ENCODE measurements at places on chromosomes 2 and 18. TPM values are rescaled to one million over a fixed set of nuclear protein-coding genes. Genes with fewer than 3 reads are reported as not detected.
A peak's percentile ranks its signal among the peaks of the same experiment; 100 is the strongest.

The ZNF521 gene
- total RNA-seq = 11.3 TPM

The TLX2 gene
- not detected for total RNA-seq

The GRHL1 gene
- total RNA-seq = 1.7 TPM

The DSG2 gene
- total RNA-seq = 2.6 TPM

The RIT2 gene
- total RNA-seq = not detected

The ESPNL gene
- 4.2 TPM for total RNA-seq

The UGT1A6 gene
- not detected for total RNA-seq

The LYPD6 gene
- total RNA-seq = 5.2 TPM

The CCDC88A gene
- 61.2 TPM for total RNA-seq

The TRAF3IP1 gene
- 8.4 TPM for total RNA-seq

The TFPI gene
- 110 TPM for total RNA-seq

The SPATS2L gene
- 65.6 TPM for total RNA-seq

The MEP1B gene
- total RNA-seq = 0.64 TPM

The TWIST2 gene
- total RNA-seq = 58.7 TPM

The NDUFV2 gene
- total RNA-seq = 115 TPM

- peak; percentile 93 for DNase-seq
Observed at GRCh38 chr2:10043256-10043905, at the start of gene KLF11. Gene KLF11, plus strand, starts transcription at chr2:10043550. Its CDS starts 167 bp downstream, at chr2:10043717.

DNA sequence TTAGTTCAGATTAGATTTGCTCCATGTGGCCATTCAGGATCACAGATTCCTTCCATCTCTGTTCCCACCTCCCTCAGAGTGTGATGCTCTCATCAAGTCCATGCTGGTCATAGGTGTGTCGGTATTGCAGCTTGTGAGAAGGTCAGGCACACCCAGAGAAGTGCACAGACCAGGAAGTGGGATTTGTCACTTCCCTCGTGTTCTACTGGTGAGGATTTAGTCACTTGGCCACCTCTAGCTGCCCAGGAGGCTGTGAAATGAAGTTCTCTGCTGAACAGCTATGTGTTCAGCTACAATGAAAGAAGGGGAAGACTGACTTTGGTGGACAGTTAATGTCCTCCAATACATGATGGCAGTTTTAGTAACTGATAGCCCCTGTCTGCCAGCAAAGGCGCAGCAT is 3.5 kb upstream of the LANCL1 start:
- DNase-seq = no peak

- DNase-seq = no peak
Observed at GRCh38 chr18:77012806-77013541, 119.6 kb downstream of the MBP start.

- DNase-seq = no peak
Observed at GRCh38 chr2:15943378-15944280, 3.3 kb downstream of the MYCN start.

DNA sequence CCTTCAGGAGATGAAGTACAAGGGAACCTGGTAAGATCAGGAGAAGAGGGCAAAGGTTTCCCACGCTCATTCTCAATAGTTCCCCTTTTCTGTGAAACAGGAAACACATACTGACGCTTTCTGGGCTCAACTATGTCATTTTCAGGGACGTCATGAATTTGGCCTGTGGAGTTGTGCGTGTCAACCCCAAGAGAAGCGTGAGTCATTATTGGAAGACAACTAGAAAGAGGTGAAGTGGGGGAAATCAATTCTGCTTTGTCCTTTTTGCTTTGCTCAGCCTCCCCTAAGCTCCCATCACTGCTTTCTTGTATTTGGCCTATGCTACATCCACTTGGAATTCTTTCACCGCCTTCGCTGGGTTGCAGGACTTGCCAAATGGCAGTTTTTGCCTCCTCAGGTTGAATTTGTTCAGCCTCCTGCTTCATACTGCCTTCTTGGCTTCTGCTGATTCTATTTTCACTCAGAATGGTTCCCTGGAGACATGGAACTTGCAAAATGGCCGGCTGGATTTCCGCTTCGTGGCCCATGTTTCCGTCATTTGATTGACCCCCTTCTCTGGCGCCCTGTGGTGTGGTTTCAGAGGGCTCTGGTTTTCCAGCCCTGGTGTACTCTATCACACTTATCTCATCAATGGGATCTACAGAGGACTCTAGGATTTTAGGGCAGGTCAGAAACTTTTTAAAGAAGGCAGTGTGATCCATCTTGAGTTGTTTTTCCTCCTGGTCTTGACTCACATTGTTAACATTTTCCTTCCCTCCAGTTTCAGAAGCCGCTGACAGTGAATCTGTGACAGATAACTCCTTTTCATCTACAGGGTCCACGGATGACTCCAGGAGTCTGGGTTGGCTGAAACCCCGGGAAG is 93.3 kb downstream of the ALPK2 start:
- no peak for DNase-seq

GRCh38 chr2:174493549-174494331 is 6.9 kb upstream of the GPR155 start:
- no peak for DNase-seq

DNA sequence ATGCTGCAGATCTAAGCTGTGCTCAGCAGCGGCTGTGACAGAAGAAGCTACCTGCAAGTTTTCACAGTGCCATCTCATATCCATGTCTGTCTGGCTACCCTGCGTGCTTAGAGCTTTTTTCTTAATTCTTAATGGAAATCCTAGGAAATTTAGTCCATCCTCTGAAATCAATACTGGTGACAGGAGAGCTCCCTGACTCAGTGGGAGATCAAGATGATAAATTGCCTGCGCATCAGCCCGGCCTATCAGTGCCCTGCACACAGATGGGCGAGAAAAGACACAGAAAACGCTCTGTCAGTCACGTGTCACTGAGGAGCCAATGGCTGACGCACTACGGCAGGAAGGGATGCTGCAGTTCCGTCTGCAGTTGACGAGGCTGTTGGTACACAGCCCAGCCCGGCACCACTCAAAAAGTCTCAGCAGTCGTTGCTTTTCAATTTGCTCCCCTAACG is 819.6 kb upstream of the FSHR start:
- no peak for DNase-seq

GRCh38 chr2:133334923-133335322 is 233.3 kb downstream of the NCKAP5 start:
- no peak for DNase-seq

GRCh38 chr2:66866331-66867062 is 431.6 kb downstream of the MEIS1 start:
- DNase-seq = no peak

GRCh38 chr18:49030138-49030537 is 79.4 kb upstream of the SMAD7 start:
- no peak for DNase-seq

- DNase-seq = peak; percentile 72
Observed at GRCh38 chr2:196677404-196677803, 37.9 kb downstream of the CCDC150 start.

DNA sequence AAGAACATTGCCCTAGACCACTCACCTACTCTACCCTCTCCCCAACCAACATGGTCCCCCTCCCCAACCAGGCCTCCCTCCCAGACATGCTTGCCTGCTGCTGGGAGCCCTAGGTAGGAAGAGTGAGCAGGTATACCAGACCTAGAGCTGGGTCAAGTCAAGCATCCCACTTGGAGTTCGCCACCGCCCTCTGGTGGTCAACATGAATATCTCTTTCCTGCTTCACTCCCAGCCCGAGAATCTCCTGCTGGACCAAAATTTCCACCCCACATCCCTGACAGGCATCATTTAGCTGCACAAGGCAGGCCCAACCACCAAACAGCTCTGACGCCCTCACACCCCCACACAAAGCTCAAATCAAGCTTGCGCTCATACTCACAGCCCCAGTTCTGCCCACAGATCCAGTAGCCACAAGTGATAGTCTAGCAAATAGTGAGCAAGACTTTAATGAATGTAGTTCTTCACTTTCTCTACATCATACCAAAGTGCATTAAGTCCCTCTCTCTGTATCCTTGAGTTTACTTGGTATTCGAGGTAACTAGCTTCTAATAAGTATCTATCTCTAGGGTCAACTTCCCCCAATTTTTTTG is 116.0 kb downstream of the TNS1 start:
- peak; percentile 74 for DNase-seq

DNA sequence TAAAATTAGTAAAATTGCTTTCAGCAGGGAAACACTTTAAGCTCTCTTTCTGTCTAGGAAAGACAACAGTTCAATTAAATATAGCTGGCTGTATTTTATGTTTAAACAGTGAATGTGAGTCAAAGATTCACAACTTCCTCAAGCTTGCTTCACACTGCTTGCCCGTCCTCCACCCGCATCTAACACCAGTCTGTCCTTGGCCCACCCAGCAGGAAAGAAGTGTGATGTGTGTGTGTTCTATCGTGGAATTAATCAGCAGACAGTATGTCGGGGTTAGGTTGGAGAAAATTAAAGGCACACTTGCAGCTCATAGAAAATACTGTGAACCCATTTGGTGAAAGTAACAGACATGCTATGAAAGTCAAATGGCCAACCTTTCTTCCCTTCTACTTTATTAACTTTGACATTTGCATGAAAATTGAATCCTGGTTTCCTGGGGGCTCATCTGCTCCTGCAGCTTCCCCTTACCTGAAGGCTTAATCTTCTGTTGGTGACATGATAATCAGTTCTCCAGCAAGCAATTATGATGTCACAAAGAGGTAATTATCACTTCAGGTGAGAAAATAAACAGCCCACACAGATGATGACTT is 182.0 kb downstream of the UXS1 start:
- DNase-seq = no peak

- DNase-seq = peak; percentile 77
Observed at GRCh38 chr18:40868110-40868858, 1086.8 kb upstream of the PIK3C3 start.

- DNase-seq = no peak
Observed at GRCh38 chr2:68907232-68907919, 36.2 kb upstream of the BMP10 start.

DNA sequence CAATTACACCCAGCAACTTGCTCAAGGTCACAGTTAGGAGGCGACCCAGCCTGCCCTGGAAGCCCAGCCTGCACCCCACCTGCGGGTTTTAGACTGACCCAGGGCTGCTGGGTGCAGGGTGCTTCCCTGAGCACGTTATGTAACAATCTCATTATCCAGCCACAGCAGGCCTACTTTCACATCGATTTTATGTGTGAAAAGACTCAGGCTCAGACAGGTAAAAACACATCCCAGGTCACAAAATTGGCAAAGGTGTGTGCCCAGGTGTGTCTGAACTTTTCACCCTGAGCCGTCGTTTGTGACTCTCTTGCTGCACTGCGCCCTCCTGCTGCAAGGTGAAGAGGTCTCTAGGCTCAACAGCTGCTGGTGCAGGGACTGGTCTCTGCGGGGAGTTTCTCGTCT is 668.2 kb upstream of the HS6ST1 start:
- DNase-seq = no peak

- DNase-seq = no peak
Observed at GRCh38 chr2:7840651-7841380, 841.0 kb upstream of the ID2 start.

DNA sequence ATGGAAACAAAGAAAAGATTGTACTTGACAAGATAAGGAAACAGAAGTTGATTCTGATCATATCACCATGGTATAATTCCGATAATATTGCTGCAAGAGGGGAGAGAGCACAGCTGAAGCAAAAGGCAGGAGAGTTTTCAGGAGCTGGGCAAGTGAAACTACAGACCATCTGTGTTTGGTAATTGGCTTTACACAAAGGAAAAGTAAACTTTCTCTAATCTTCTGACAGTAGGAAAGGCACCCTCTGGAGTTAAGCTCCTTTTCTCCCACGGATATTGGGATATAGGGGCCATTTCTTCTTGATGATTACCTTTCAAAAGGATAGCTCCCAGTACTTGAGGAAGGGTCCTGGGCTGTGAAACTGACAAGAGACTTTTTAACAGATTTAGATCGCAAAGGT is 29.9 kb upstream of the REG3A start:
- DNase-seq = no peak

DNA sequence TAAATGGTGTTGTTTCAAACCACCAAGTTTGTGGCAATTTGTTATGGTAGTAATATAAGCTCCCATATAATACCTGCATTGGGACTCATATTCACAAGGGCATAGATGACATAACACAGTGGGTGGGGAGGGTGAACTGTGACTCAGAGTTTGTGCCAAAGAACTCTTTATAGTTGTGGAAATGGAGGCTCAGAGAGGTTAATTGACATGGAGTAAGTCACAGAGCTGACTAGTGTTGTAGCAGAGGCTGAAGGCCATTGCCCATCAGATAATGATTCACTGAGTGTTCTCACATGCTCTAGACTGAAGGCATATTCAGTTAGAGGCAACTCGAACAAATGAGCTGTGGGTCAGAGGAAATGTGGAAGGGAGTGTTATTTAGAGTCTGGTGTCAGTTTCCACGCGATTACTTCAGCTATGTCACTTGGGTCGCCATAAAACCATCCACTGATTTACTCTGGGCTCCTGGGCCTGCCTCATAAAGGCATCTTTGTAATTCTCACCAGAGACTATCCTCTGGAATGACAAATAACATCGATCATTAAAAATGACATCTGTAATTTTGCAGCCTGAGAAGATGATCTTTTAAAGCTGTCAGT is 264.7 kb downstream of the CCDC85A start:
- peak; percentile 17 for DNase-seq

GRCh38 chr2:190365499-190366204 is 22.3 kb downstream of the INPP1 start:
- DNase-seq = no peak

GRCh38 chr2:47203995-47204394 is 48.9 kb upstream of the STPG4 start:
- DNase-seq = no peak

- DNase-seq = no peak
Observed at GRCh38 chr2:144310889-144311608, 208.9 kb downstream of the ZEB2 start.

GRCh38 chr18:10318691-10318970 is 135.8 kb upstream of the APCDD1 start:
- DNase-seq = no peak

- no peak for DNase-seq
Observed at GRCh38 chr2:177010146-177010545, 202.4 kb upstream of the HNRNPA3 start.

GRCh38 chr2:2107141-2107540 is 223.9 kb downstream of the MYT1L start:
- no peak for DNase-seq

DNA sequence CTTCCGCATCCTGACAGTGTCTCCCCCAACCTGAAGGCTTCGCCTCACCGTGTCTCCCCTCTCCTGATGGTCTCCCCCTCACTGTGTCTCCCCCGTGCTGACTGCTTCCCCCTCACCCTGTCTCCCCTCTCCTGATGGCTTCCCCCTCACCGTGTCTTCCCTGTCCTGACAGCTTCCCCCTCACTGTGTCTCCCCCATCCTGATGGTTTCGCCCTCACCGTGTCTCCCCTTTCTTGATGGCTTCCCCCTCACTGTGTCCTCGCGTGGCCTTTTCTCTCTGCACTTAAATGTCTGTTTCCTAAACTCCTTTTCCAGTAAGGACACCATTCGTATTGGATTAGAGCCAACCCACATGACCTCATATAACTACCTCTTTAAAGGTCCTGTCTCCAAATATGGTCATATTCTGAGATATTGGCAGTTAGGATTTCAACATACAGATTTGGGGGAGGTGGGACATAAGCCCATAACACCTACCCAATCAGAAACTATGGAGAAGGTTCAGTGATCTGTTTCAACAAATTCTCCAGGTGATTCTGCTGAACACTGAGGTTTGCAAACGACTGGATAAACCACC is 47.9 kb upstream of the RAB27B start:
- DNase-seq = no peak

GRCh38 chr18:58977223-58977622 is 112.5 kb downstream of the ZNF532 start:
- no peak for DNase-seq

- DNase-seq = no peak
Observed at GRCh38 chr18:3449512-3450011, 410 bp upstream of the TGIF1 start.

Measured in fibroblast of villous mesenchyme (primary cell).